HS-5 (cell line): ENCODE measurements at places on chromosomes 4 and X.

- no peak for DNase-seq
Observed at GRCh38 chr4:140070973-140071372, 83.0 kb downstream of the MAML3 start.

DNA sequence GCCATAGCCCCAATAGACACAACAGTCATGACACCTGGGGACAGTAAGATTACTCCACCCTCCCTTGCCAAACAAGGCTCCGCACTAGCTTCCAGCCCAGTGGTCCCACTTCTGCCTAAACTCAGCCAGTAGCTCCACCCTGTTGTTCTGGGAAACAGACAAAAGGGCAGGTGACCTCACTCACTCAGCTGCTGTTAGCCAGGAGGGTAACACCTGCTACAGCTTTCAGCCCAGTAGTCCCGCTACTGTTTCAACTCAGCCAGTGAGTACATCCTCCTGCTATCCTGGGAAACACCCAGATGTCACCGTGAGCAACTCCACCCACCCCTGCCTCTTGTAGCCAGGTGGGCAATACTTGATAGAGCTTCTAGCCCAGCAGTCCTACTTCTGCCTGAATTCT lies 162.7 kb upstream of the CPXCR1 start:
- no peak for DNase-seq

DNA sequence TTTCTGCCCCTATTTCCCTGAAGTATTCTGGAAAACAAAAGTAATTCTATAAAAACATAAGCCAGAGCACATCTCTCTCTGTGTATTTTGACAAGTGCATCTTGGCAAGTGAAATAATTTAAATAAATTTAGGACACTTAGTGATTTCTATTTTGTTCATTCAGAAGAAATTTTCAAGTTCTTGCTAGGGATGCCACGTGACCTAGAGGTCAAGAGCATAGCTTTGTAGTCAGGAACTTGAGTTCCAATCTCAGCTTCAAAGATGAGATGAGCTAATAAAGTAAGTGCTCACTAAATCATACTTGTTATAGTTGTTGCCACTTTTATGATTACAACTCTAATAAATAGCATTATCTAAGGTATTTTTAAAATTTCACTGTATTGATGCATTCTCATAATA lies 13.8 kb downstream of the KDR start:
- no peak for DNase-seq

GRCh38 chr4:73308286-73308685 lies 49.7 kb upstream of the ANKRD17 start:
- no peak for DNase-seq

GRCh38 chrX:115559672-115560071 lies 1.3 kb upstream of the PLS3 start:
- DNase-seq = no peak

GRCh38 chr4:185018834-185019455 lies 655 bp downstream of the HELT start:
- no peak for DNase-seq

DNA sequence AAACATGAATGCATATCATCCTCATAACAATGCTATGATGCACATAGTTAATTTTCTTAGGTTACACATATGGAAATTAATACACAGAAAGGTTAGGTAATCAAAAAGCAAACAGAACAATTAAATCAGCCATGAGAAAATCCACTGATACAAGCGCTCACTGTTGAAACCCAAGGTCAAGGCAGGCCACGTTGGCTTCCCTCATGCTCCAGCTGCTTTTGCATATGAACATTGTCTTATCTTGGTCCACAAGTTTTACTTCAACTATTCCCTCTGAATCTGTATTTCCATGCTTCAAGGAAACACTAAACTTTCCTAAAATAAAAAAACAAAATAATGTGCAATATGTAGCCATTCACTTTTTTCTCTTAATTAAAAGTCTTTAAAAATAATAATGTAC lies 34.5 kb upstream of the PLA2G12A start:
- DNase-seq = no peak

GRCh38 chr4:15659768-15660570 lies 4.8 kb upstream of the FBXL5 start:
- no peak for DNase-seq

- DNase-seq = peak; percentile 89
Observed at GRCh38 chr4:48913346-48913745, 6.8 kb upstream of the OCIAD2 start.

DNA sequence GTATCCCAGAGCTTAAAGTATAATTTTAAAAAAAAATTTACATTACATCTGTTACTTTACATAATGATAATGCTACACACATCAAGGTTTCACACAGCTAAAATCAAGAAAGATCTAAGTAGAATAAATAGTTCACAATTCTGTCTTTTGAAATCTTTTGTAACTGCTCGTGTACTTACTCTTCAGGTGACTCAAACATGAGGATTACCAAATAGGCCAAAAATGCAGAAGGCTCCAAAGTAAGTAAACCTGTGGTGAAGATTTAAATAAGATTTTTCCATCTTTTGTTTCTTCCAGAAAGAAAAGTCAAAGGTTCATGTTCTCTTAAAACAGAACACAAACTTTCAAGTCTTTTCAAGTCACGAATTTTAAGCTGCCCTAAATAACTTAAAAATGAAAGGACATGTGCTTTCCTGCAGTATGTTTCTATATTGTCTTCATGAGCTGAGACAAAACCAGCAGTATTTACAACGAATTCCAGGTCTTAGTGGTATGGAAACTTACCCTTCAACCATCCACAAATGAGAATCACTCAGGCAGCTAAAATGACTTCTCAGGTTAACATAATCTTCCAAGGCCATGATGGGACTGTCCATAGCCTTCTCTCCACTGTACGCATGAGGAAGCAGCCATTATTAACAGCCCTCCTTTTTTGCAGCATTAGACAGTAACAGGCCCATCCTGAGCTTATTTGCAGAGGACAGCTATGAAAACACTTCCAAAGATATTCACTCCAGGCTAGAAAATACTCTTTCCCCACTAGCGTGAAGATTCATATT lies 172.8 kb upstream of the EDNRA start:
- DNase-seq = no peak

GRCh38 chr4:181416966-181417365 lies 826.2 kb upstream of the TENM3 start:
- DNase-seq = no peak

DNA sequence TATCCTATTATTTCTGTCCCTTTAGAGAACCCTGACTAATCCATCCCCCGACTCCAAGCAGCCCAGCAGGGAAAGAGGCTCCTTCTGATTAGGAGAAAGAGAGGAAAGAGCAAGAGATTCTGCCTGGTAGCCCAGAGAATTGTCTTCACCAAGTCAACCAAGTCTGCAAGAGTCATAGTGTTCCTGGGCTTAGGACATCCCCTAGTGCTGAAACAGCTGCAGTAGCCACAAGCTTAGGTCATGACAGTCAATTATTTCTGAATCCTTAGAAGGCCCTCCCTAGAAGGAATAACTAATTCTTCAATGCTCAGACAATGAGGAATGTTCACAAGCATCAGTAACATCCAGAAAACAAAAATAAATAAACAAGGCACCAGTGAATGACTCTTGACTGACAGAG lies 480.3 kb upstream of the GRIA3 start:
- no peak for DNase-seq

- no peak for DNase-seq
Observed at GRCh38 chr4:124484008-124484407, 228.5 kb downstream of the ANKRD50 start.

DNA sequence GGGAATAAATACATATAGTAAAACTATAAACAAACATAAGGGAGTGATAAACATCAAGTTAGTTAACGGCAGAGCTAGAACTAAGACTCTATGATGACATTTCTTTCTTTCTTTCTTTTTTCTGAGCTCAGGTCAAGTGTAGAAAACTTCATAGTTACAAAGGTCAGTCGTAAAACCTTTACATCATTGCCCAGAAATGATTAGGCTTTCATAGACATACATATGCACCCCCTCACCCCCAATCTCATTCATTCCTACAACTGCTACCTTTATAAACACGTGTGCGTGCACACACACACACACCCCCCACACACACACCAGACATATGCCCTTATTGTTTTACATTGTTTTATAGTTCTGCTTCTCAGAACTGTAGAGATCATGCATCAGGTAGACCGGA lies 5.7 kb downstream of the EIF1AX start:
- no peak for DNase-seq

DNA sequence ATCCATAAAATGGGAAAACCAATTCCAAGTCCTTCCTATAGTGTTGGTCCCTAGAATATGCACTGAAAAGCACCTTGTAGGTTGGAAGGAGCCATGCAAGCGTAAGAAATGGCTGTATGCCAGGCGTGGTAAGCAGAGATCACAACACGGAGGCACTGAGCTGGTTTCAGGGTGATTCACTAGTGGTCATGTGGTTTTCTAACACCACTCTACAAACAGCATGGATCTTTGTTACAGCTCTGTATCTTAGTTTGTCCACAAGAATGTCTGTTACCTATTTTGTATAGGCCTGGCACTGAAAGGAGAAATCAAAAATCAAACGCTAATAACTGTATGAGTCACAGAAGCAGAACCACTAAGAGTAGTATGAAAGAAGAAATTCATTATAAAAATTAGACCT lies 71.9 kb downstream of the MAGEB17 start:
- peak; percentile 47 for DNase-seq

DNA sequence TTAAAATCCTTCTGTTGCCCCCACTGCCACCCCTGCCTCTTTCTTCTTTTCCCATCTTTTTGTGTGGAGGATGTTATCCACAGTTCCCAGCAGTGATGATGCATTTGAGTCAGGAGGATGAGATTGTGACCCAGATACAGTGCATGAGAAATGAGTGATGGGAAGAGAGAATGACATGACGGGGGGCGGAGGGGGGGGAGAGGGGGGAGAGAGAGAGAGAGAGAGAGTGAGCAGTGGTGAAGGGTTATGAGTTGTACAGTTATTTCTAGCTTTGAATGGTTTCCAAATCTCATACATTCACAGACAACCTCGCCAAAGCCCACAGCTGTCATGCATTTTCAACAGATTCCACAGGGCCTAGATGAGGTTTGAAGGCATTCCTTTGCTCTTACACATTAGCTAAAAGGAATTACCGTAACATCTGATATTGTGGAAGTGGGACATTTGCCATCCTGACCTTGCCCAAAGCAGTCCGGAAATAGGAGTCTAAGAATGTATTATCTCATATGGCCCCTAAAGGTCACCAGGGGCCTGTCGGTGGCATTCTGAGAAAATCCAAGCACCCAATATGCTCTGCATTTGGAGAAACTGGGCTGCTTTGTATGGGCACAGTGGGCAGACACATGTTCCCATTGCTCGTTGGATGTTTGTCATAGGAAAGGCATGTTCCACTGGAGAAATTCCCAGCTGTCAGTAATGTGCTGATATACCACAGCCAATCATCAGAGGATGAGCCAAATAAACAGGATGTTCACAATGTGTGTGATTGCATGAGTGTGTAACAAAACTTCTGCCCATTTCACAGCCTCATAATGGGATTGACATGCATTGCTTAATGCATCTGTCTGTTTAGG lies 435.8 kb downstream of the SPRY1 start:
- DNase-seq = peak; percentile 99

DNA sequence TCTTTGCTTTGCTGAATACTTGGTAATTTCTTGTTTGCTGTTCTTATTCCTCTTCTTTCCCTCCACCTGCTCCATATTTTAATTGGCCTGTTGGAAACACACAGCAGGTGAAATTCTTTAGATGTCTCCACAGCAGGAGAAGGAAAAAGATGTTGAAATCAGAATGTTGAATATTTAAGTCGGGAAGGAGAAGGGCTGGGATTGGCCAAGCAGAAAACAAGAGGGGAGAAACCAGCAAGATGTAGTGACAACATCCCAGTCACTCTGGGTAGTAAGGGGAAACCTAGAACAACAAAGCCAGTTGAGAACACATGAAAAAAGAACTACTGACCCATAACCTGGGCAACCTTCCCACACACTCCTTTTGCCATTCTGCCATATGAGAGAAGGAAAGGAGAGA lies 37.3 kb upstream of the STAG2 start:
- no peak for DNase-seq

DNA sequence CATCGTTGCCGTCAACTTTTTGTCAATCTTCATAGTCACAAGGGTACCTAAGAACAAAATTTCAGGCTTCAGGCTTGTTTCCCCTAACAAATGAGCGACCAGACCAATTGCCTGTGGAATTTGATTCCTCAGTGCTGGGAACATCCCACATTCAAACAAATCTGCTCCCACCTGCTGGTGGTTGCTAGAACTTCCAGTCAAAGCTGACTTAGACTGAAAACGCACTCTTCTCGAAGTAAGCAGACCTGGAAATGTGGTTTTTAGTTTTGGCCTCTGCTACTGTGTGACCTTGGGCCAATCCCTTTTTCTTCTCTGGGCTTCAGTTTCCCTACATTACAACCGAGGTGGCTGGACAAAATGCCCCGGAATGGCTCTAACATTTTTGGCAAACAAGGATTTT lies 1.8 kb upstream of the GABRQ start:
- DNase-seq = no peak

GRCh38 chr4:150033901-150034300 lies 44.3 kb upstream of the DCLK2 start:
- no peak for DNase-seq

DNA sequence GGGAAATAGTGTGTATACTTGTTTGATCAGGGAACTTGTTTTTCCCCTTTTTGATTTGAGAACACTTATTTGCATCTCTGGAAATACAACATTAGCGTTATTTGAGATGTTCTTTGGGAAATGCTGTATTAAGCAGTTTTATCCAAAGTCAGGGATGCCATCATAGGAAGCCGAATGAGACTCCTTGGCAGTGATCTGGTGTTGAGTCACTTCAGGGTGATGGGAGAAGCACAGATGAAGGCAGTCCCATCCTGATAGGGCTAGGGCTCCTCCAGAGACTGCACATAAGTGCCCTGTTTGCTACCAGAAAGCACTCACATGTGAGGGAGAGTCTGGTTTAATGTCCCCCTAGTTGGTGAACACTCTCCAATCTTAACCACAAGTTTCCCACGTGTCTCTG lies 62.3 kb downstream of the IL1RAPL1 start:
- DNase-seq = no peak

GRCh38 chrX:13376857-13377549 lies 57.1 kb upstream of the ATXN3L start:
- peak; percentile 77 for DNase-seq

GRCh38 chr4:169054879-169055278 lies 44.8 kb upstream of the CBR4 start:
- DNase-seq = no peak

DNA sequence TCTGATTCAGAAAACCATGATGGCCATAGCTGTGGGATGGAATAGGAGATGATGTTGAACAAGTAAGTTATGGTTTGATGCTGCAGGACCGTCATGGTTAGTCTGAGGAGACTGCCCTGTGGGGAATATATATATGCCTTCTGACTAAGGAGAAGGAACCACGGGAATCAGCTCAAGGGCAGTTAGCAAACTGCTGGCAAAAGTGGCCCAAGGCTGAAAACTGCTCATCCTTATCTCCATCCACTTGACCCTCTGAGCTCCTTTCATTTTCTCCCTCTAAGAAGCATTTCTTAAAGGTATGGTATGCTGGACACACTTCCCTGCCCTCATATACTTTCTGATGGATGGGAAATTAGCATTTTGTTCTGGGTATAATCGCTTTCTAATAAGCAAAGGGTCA lies 161.9 kb downstream of the ENOX2 start:
- no peak for DNase-seq

- DNase-seq = no peak
Observed at GRCh38 chr4:41537292-41537890, 566 bp upstream of the LIMCH1 start.

GRCh38 chrX:24146283-24146949 lies 3.1 kb upstream of the ZFX start:
- DNase-seq = no peak

- DNase-seq = no peak
Observed at GRCh38 chr4:1958276-1959103, 50.3 kb downstream of the NELFA start.

GRCh38 chr4:41339812-41340809 lies 83.4 kb downstream of the UCHL1 start:
- DNase-seq = no peak
